Cortex of kidney (tissue), 1 donor: ENCODE measurements at places on chromosomes 2 and 18.

DNA sequence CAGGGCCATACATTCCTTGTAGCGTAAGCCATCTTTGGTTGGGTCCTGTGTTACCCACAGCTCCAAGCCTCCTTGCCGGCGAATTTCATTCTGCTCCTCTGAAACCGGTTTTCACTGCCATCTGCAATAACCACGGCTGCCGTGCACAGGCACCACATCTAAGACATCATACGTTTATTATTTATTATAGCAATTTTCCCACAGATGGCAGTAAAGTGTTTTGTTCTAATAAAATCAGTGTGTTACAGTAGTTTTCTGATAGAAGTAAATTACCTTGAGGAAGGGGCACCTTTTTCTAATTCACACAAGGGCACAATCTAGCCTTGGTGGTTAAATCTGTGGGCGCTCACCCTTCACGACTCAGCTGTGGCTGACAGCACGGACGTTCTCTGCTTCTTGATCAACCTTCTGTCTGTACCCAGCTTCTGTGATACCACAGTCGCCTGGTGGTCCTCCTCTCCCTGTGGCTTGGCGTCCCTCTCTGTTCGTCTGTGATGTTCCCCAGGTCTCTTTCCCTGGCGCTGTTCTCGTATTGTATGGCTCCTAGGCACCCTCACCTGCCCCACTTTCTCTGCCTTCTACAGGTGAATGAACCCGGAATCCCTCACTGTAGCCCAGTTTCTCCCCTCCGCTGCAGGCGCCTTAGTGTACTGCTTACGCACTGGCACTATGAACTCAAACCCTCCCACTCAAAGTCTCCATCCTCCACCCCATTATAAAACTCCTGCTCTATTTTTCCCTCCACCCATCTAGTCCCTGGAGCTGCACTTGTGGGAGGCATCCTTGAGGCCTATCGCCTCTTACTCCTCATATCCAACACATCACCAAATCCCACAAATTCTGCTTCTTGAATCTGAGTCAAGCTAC, 236.8 kb downstream of the DYSF start:
- no peak for DNase-seq

- DNase-seq: no peak
These were observed 408.3 kb downstream of the DCC start for GRCh38 chr18:52748343-52748742.

DNA sequence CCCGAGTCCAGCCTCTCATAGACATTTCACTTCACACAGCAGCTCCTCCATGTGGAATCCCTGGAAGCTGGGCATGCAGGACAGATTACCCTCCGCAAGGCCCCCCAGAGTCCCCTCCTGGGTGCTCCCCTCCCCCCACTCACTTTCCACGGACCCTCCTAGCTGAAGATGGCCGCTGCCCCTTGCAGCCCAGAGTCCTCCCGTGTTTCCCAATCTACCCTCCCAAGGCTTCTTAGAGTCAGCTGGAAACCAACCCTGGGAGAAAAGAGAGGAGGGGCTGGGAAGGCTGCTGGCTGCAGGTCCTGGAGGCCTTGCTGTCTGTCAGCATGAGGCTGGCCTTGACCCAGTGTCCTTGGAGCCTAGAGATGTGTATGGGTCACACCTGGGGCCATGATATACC, 49.0 kb upstream of the HAAO start:
- no peak for DNase-seq

- no peak for DNase-seq
These were observed 36.4 kb downstream of the REEP1 start for GRCh38 chr2:86301009-86301408.

DNA sequence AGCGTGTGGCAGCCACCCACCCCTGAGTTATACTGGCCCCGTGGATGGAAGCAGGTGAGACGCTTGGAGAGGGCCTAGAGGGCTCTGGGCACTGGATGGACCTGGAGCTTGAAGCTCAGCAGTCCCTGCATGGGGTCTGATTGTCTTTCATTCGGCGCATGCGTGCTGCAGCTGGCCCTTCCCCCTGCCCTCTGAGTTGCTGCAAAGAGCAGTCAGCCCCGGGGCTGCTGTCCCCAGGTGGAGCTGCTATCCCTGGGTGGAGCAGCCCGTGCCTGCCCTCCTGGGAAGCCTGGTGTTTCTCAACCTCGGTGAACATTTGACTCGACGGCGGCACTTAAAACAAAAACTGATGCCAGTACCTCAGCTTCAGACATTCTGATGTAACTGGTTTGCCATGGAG, 29.6 kb downstream of the IGFBP5 start:
- no peak for DNase-seq

DNA sequence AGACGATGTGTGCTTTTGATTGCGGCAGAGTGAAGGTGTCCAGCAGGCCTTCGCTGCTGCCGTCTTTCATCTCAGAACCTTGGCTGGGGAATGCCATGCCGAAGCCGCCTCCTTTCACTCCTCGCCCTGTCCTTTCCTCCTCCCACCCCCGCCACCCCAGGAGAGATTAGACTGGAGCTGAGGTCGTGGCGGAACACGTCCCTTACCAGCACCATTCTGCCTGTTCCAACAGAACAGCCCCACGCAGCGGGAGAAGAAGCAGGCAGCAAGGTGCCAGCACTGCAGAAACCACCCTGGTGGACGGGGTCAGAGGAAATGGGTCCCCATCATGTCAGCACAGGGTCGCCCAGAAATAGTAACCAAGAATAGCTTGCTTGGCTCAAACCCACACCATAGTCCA, 24.8 kb upstream of the RBM44 start:
- no peak for DNase-seq

DNA sequence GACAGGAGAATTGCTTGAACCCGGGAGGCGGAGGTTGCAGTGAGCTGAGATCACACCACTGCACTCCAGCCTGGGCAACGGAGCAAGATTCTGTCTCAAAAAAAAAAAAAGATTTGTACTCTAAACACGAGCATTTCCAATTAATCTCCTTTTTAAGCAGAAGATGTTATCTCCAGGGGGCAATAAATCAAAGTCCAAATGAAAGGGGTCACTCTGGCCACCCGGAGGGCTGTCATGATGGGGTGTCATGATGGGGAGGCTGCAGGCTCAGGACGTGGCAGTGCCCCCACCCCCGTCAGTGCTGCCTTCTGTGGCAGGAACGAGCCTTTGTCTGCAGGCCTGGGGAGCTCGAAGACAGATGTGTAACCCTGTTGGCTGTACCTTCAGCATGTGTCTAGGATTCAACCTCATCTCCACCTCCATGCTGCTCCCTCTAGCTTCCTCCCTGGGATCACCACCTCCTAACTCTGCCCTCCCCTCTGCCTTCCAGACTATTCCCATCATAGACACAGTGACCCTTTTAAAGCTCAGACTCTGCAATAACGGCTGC, 76.9 kb upstream of the YWHAQ start:
- DNase-seq: no peak

DNA sequence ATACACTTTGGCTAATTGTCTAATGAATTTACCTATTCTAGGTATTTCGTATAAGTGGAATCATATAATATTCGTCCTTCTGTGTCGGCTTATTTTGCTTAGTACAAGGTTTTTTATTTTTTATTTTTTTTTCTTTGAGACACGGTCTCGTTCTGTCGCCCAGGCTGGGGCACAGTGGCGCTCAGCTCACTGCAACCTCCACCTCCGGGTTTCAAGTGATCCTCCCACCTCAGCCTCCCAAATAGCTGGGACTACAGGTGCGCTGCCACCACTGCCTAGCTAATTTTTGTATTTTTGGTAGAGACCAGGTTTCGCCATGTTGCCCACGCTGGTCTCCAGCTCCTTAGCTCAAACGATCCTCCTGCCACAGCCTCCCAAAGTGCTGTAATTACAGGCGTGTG, 38.2 kb downstream of the PCBP1 start:
- DNase-seq: no peak

GRCh38 chr2:37029758-37030157, 54.4 kb downstream of the HEATR5B start:
- DNase-seq: no peak

GRCh38 chr2:71882949-71883472, 264.7 kb downstream of the CYP26B1 start:
- no peak for DNase-seq

- no peak for DNase-seq
These were observed 118.8 kb downstream of the ZNF516 start for GRCh38 chr18:76376225-76376624.
